ENCODE measurements at places on chromosomes 5 and 9.

DNA sequence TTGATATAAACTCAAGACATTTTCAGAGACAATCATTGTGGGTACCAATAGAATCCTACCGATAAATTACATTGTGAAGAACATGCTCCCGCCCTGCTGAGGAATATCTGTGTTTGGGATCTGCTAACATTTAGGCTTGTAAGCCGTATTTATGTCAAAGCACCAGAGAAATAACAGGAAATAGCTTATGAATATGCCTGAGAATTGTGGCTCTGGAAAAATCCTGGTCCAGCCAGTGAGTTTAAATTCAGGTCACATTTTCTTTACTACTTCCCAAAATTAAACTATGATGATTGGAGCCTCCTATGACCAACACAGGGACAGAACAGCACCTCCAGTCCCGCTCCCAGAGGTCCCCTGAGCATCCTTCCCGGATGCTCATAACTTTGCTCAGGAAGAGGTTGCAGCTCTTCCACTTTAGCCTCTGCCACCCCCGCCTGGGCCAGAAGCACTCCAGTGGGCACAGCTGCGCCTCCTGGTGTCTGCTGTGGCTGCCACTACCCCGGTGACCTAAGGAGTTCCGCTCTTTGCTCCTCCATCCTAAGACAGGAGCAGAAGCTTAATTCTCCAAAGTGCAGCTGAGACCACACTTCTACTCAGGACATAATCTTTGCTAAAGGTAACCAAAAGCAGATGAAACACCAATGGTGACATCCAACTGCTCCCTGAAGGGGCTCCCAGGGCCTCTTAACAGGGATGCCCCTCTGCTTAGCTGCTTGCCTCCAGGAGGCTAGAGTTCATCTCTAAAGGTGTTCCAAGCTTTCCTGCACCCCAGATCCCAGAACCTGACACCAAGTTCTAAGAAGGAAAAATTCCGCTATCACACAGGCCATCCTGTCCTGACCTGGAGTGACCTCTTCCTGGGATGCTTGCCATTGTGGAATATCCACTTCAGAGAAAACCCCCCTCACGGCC, 58.8 kb downstream of the SLC1A1 start:
- no peak for DNase-seq

DNA sequence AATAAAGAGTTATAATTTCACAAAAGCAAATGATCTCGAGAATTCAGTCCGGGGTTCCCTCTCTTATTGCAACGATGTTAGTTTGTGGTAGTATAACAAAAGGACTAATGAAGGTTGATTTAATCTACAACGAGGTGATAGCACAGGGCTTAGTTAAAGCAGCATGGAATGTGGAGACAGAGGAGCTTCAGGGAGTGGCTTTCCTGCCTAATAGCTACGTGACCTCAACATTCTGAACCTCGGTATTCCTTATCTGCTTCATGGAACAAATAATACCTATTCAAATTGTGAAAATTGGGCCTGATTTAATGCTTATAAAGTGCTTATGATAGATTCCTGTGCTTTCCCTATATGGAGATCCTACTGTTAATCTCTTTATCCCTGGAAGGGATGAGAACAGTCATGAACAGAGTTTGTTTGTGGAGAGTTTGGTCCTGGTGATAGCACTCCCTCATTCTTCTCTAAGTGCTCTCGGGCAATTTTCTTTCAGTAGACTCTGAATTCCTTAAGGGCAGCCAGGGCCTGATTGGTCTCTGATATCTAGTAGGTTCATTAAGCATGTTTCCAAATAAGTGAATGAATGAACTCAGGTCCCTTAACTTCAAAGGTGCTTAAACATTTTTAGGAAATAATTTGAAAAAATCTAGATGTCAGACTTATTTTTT, 104.1 kb upstream of the TUT7 start:
- DNase-seq, result no peak

DNA sequence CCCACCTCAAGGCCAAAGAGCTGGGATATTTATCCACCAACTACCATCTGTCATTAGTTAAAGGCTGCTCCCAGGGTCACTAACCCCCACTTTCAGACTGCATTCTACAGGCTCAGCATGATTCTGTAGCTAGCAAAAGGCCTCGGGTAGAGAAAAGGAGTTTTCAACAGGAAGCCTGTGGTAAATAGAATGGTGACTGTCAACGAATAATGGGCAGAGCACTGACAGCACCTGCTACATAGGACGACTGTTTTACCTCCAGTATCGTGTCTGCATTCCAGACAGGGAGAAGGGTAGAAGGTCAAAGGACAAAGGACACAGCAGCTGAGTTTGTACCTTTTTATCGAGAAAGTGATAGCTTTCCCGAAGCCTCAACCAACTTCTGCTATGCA, 20.3 kb downstream of the MFAP3 start:
- DNase-seq, result no peak

DNA sequence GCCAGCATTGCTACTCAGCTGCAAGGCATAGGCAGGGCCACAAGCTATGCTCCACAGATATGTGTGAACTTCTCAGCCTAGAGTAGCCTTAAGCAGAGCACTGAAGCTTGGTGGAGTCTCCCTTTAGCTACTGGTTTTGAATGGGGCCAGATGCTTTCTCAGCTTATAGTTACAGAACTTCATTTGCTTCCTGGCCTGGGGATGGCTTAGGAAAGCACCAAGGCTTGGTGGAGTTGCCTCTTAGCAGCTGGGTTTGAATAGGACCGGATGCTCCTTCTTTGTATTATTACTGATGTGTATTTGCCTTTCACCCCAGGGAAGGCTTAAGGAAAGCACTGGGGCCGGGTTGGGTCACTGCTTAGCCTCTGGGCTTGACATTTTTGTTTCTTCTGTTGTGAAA, 497.8 kb upstream of the SEMA6A start:
- DNase-seq, result no peak

DNA sequence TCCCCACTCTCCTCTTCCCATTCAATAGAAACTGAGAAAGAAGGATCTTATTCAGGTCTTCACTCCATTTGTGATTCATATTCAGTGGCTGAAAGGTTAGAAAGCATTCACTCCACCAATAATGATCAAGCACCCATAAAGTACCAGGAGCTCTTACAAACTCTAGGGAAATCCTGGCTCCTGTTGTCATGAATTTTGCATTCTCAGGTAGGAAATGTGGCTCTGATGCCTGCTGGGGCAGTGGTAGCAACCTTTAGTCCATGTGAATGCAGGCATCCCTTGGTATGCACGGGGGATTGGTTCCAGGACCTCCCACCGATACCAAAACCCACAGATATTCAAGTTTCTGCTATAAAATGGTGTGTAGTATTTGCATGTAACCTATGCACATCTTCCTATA, 3.6 kb upstream of the RORB start:
- no peak for DNase-seq

GRCh38 chr9:20352591-20352990, 269.7 kb downstream of the MLLT3 start:
- no peak for DNase-seq

GRCh38 chr5:112861638-112861985, 525 bp downstream of the SRP19 start:
- no peak for DNase-seq

GRCh38 chr5:17075236-17075635, 139.1 kb upstream of the MYO10 start:
- no peak for DNase-seq

- no peak for DNase-seq
These were observed 122.8 kb downstream of the ARHGEF28 start for GRCh38 chr5:73748510-73749400.

DNA sequence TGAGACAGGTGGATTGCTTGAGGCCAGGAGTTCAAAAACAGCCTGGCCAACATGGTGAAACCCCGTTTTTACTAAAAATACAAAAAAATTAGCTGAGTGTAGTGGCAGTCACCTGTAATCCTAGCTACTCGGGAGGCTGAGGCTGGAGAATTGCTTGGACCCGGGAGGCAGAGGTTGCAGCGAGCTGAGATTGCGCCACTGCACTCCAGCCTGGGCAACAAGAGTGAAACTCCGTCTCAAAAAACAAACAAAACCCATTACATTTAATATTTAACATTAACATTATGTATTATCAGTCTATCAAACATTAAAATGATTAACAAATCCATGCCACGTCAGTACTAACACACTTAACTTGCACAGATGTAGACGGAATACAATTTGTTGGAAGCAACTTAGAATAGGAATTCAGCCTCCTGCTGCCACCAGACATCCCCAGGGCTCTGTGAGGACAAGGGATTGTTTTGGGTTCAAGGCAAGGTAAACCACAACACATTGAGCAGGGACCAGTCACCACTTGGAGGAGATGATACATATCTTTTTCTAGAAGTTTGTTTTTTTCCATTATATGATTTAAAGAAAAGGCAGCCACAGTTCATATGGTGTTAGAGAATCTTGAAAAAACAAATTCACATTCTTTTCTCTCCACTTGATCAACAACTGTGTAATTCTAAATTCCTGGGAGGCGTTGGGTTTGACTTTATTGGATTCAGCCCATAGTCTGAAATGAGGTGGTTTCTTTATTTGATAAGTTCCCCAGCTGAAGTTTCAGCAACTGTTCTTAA, 104.1 kb upstream of the BASP1 start:
- DNase-seq, result no peak

DNA sequence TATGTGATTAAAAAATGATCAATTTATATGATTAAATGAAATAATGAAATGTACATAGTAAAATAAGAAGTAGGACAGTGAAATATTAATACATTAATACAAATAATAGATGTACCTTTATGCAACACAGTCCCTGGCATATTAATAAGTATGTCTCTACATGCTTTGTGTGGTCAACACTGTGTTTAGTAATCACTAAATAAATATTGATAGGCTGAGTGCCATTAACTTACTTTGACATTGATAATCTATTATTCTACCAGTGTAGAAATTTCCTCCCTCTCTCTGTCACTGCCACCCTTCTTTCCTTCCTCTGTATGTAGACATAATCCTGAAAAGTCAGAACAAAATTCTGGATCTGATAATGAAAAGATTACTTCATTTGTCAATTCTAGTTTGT, 43.7 kb downstream of the RNF180 start:
- DNase-seq, result no peak

DNA sequence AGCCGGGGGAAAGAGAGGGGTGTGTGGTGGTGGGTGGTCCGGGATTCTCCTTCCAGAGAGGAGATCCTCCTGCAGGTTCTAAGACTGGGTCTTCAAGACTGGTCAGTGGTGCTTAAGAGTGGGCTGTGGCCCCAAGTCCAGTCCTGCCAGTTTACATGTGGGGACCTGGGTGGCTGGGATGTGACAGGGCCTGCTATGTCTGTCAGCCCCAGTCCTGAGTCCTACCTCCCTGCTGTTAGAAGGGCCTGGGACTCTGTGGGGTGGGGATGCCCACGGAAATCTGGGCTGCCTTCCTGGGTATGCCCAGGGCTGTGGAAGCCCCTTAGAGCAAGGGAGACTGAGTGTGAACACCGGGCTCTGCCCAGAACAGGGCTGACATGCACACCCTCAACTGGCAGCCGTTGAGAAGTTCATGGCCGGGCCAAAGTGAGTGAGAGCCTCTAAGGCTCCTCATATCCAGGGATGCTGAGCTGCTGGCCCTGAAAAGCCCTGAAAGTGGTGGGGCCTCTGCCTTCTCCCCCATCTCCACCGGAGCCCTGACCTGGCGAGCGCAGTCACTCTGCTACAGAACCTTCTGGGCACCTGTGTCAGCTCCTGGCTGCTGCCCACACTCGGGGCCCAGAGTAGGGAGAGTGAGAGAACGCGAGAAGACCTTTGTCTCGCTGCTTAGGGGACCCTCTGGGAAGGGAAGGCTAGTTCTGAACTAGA, 1.7 kb downstream of the PHF2 start:
- no peak for DNase-seq

- no peak for DNase-seq
These were observed at the start of gene SPINK1 for GRCh38 chr5:147831465-147831864. SPINK1 (minus strand) TSS chr5:147831671; CDS start chr5:147831577, 94 bp downstream.

DNA sequence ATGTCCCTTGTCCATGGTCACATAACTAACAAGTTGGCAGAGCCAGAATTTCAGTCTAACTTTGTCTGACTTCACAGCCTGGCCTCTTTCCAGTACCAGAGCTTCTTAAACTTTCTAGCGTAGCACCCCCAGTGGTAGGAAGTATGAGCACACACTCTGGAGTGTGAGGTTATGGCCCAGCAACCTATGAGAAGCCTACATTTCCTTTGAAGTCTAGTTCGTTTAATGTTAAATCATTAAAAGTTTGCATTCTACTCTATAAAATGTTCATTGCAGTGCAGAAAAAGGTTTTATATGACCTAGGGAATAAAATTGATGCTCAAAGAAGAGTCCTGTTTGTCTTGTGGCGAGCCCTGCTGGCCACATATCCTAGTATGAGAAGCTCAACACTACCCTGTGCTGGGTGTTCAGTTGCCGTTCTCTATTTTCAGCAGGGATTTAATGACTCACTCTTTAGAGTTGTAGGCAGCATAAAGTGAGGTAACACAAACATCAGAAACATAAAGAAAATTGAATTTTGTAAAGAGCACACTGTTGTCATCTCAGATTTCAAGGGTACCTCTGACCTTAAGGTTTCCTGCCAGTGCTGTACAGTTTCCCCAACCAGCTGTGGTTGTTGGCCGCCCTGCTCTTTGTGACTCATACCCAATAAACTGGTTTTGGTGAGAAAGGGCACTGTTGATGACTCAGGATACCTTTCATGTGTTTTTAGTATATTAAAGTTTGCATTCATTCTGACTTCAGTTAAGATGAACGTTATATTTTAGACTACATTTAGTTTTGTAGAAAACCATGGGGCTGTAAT, 14.3 kb downstream of the MCCC2 start:
- peak; percentile 8 for DNase-seq

GRCh38 chr5:138936-139335, 47.0 kb downstream of the PLEKHG4B start:
- DNase-seq, result no peak

DNA sequence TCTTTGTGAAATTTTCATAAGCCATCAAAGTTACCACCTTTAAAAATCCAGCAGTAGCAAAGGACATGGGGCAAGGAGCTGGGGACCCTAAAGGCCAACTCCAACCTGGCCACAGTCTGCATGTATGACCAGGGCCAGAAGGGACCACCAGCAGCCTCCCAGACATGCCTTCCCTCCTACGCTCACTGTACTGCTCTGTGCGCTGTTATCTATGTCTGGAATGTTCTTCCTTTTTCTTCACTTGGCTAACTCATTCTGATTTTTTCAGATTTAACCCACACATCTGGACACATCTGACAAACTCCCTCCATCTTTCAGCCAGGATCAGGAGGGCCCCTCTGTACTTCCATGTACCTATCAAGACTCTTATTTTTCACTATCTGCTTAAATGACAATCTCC, 47.6 kb upstream of the TRAF1 start:
- no peak for DNase-seq

- DNase-seq, result peak; percentile 53
These were observed 24.8 kb downstream of the SARDH start for GRCh38 chr9:133713150-133713959.

All from naive thymus-derived CD8-positive, alpha-beta T cell (primary cell).